ENCODE measurements at places on chromosomes 5 and 9.

GRCh38 chr5:1808439-1808838, 7.2 kb downstream of the NDUFS6 start:
- DNase-seq: no peak

- no peak for DNase-seq
These were observed 222.6 kb downstream of the TMEM161B start for GRCh38 chr5:88045931-88046461.

- no peak for DNase-seq
These were observed 38.9 kb downstream of the ZNF608 start for GRCh38 chr5:124707520-124707919.

- DNase-seq: no peak
These were observed 80.9 kb upstream of the IL33 start for GRCh38 chr9:6134661-6135180.

DNA sequence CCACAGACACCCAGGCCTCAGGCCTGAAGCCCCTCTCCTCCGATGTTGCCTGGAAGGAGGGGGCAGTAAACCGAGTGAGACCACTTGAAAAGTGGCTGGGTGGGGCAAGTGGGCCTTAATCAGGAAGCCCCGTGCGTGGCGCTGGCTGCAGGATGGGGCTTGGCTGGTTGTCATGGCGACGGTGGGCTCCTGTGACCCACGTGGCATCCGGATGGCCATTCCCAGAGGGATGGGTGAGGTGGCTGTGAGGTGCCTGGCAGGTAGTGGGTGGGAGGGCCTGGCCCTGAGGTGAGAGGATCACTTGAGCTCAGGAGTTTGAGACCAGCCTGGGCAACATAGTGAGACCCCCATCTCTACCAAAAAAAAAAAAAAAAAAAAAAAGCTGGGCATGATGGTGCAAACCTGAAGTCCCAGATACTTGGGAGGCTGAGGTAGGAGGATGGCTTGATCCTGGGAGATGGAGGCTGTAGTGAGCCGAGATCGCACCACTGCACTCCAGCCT, 5.2 kb downstream of the GPSM1 start:
- DNase-seq: no peak

All from testis (tissue), 5 donors.